ENCODE measurements at places on chromosomes 5 and 9. TPM values are rescaled to one million over a fixed set of nuclear protein-coding genes. Genes with fewer than 3 reads are reported as not detected.

SPACA9 gene
- total RNA-seq = 2.0 TPM

ADCY2 gene
- not detected for total RNA-seq

SLIT3 gene
- 0.66 TPM for total RNA-seq

SHOC1 gene
- total RNA-seq = 0.14 TPM

NAIP gene
- total RNA-seq = 3.3 TPM

GAPT gene
- total RNA-seq = not detected

TERT gene
- total RNA-seq = not detected

FOXD4L6 gene
- under 0.01 TPM for total RNA-seq

TLR4 gene
- total RNA-seq = 6.3 TPM

MRNIP gene
- total RNA-seq = 6.6 TPM

OLFM1 gene
- 0.44 TPM for total RNA-seq

RACK1 gene
- total RNA-seq = 6,590 TPM

ADRB2 gene
- 2.3 TPM for total RNA-seq

GLDC gene
- 1.6 TPM for total RNA-seq

WNT8A gene
- not detected for total RNA-seq

PCDHA1 gene
- not detected for total RNA-seq

SLC23A1 gene
- not detected for total RNA-seq

ECM2 gene
- total RNA-seq = 1.5 TPM

CDH6 gene
- 5.7 TPM for total RNA-seq

LHX3 gene
- not detected for total RNA-seq

ESM1 gene
- total RNA-seq = 0.22 TPM

SV2C gene
- total RNA-seq = not detected

GRM6 gene
- not detected for total RNA-seq

DIPK1B gene
- total RNA-seq = 0.44 TPM

MED27 gene
- 24.7 TPM for total RNA-seq

SLC2A6 gene
- total RNA-seq = 79.4 TPM

EPB41L4A gene
- 0.29 TPM for total RNA-seq

TTC16 gene
- not detected for total RNA-seq

ALAD gene
- 16.8 TPM for total RNA-seq

PCDHB9 gene
- total RNA-seq = not detected

LCN6 gene
- not detected for total RNA-seq

IL13 gene
- not detected for total RNA-seq

Data from placental pericyte (primary cell).